ENCODE measurements at places on chromosomes 11 and 22.

DNA sequence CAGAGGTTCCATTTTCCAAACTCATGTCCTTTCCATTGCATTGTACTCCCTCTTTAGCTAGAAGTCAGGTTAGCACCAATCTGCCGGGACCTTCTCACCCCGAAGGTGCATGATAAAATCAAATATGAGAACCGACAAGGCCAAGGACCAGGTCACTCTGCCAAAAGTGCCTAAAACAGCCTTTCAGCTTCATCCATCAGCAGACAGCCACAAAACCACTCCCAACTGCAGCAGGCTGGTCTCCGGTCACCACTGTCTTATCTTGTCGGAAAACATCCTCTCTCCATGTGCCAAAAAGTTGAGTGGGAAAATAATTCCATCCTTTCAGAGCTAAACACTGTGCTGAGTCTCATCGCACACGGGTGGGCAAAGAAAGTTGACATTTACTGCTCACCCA, 1.4 kb downstream of the PI4KA start:
- peak; percentile 64 for DNase-seq

- no peak for DNase-seq
Measured at GRCh38 chr11:119709638-119710346, 19.2 kb downstream of the NECTIN1 start.

- no peak for DNase-seq
Measured at GRCh38 chr22:49933236-49934159, 15.1 kb downstream of the CRELD2 start.

DNA sequence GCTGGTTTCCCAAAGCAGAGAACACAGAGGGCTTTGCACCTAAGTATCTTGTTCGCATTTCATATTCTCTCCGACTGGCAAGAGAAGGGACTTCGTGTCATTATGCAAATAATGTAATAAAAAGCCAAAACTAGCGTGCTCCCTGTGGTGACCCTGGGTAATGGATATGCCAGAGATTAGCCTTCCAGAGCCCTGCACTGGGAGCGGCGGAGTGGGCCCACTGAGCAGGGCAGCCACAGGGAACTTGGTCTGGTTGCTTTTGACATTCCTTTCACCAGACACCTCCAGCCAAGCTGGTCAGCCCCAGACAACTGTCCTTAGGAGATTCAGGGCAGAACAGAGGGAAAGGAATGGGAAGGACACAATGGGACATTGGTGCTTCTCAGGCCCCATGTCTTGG, 56.1 kb downstream of the FLI1 start:
- no peak for DNase-seq

DNA sequence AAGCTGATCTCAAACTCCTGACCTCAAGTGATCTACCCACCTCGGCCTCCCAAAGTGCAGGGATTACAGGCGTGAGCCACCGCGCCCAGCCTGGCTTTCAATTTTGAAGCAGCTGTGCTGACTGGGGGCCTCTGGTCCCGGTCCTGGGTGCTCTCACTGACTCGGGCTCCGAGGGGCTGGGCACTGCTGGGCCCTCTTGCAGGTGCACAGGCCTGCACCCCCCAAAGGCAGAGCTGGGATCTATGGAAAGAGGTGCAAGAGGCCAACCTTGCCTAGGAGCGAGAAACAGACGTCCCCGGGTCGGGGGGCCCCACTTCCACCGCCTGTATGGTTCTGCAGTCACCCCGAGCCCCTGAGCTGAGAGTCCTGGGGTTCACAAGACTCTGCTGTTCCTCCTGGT, 33.2 kb downstream of the KIAA0930 start:
- no peak for DNase-seq

DNA sequence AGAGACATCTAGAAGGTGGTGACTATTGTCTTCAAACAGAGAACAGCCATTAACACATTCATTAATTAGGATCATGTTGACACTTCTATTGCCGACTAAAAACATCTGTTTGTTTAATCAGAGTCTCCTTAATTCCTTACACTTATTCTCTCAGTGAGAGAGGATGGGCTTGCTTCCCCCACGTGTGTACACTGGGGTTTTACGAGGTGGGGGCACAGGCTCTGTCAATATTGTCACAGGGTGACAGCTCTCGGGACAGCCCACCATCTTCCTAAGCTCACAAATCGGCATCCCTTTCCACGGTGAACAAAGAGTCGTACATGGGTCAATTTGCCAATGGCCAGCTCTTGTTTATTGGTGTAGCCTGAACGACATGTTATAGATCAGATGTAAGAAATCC, 413.2 kb downstream of the MIAT start:
- DNase-seq, result no peak

GRCh38 chr22:19818324-19819207, 36.1 kb downstream of the GNB1L start:
- DNase-seq, result no peak

- DNase-seq, result no peak
Measured at GRCh38 chr11:95222817-95223216, 8.2 kb downstream of the SESN3 start.

DNA sequence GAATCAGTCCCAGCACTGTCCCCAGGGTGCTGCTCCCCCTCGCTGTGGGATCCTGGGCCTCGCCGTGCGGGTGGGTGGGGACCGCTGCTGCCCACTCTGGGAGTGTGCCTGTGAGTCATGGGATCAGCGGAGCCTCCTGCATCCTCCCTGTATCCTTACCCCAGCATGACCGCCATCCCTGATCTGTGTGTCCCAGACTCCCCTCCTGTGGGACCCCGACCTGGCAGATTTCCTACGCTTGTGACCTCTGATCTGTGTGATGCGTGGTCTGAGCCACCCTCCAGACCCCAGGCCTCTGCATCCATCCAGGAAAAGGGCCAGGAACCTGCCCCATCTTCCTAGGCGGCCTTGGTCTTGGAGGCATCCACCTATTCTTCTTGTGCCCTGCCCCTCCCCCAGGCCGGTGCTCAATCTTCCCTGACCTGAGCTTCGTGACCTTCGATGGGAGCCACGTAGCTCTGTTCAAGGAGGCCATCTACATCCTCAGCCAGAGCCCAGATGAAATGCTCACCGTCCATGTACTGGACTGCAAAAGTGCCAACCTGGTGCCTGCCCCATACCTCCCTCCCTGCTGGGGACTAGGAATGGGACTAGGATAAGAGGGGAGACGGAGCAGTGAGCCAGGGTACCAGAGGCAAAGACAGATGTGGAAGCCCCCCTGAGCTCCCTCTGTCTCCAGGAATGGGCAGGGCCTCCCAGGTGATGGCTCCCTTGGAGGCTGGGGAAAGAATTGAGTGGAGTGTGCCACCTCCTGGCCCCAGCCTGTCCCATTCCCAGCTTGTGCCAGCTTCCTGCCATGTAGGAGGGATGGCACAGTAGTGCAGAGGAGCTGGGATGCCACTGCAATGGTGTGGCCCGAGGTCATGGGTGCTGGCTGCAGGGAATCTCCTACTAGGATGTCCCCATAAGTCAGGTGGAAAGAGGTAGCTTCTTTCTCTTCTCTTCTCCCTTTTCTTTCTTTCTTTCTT, 65.4 kb downstream of the OTOG start:
- no peak for DNase-seq

- DNase-seq, result no peak
Measured at GRCh38 chr22:37160027-37160426, 10.3 kb upstream of the IL2RB start.

- DNase-seq, result no peak
Measured at GRCh38 chr11:120547316-120547715, 35.8 kb downstream of the GRIK4 start.

GRCh38 chr11:125371431-125371935, 124.6 kb downstream of the FEZ1 start:
- no peak for DNase-seq
